ENCODE measurements at places on chromosomes 6 and 20.
A peak's percentile ranks its signal among the peaks of the same experiment; 100 is the strongest.

DNA sequence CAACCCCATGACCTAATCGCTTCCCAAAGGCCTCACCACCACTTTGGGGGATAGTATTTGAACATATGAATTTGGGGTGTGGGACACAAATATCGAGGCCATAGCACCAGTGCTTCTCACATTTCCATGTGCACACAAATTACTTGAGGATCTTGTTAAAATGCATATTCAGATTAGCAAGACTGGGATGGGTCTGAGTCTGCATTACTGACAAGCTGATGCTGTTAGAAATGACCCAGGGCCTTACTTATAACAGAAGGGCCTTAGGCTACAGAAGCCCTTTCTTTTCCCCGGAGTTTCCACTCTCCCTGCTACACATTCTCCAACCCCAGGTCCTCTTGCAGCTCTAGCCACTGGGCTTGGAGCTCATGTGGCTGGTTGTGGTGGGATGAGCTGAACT lies 141.5 kb upstream of the LRFN2 start:
- DNase-seq: no peak

DNA sequence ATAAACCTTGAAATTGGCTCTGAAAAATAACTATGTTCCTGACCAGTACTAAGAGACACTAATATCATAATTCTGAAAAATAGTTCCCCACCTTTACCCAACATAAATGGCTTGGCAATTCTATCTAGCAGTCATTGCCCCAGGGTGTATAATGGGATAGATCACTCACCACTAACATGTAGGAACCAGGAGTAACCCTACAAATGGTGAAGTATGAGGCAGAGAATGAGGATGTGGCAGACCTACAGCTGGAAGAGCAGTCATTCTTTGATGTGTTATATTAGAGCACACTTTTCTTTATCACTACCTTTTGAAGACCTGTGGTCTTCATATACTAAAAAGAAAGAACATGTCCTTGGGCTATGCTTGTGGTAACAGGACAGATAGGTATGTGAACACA lies 136.5 kb upstream of the SYNDIG1 start:
- no peak for DNase-seq

DNA sequence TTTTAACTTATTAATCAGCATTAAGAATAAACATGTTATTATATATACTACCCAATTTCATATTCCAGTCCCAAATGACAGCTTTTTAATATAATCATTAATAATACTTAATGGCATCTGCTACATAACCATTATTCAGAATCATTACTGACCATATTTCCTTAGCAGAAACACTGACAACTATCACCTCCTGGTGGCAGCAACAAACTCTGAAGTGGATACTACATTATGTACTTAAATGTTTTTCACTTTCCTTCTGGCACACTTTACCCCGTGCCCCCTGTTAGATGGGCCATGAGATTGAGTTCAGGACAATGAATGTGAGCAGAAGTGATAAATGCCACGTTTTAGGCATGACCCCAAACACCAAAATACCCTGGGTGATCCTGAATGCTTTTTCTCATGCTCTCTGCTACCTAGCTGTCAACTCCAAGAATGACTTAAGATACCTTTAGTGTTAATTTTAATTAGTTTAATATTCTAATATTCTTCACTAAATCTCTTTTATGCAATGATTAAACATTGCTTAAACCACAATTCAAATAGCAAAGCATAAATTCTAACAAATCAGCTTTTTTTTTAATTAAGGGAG lies 77.1 kb downstream of the LMBRD1 start:
- no peak for DNase-seq

DNA sequence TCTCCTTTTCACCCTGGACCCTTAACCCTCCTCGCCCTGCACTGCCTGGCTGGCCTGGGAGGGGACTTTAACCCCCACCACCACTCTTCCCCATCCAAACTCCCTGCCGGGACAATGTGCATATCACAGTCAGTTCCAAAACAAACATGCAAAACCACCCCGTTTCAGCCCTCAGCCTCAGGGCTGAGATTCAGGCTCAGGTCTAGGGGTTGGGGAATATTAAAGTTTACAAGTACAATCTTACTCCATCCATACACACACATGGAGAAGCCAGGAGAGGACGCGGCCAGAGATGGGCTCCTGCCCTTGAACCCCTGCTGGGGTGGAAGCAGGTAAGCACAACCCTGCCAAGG lies 534 bp downstream of the KIAA1755 start:
- DNase-seq: no peak

DNA sequence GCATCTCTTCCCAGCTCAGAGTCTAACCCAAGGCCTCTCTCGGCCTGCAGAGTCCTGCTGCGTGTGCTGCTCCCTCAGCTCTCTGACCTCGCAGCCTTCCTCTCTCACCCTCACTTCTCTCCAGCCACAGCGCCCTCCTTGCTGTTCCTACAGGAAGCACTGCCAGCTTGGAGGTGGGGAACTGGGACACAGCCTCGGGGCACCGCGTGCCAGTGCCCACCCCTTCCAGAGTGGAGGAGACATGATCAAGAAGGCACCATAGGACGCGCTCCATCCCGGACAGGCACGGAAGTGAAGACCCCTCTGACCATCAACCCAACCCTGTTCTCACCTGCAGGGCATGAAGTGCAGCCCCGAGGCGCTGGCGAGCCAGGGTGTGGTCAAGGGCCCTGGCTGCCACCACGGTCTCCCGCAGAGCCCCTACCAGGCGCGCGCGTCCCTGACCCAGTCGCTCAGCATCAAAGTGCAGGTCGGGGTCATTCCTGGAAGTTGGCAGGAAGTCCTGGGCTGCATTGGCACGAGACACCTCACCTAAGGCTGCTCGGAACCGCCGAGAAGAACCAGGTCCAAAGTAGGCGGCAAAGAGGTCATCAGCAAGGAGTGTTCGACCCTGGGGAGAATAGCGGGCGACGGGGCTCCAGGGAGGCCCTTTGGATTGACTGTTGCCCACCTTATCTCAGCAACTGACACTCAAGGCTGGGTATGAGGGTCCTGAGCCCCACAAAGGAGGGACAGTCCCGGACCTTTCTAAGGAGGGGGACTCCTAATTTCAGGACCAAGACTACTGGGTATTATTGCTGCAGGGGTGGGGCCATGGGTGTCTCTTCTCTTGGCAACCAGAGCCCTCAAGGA lies 1.3 kb downstream of the VWA7 start:
- DNase-seq: no peak

GRCh38 chr6:45681860-45682511 lies 304.3 kb upstream of the SUPT3H start:
- no peak for DNase-seq

GRCh38 chr6:127347178-127347577 lies 3.8 kb upstream of the ECHDC1 start:
- DNase-seq: no peak

DNA sequence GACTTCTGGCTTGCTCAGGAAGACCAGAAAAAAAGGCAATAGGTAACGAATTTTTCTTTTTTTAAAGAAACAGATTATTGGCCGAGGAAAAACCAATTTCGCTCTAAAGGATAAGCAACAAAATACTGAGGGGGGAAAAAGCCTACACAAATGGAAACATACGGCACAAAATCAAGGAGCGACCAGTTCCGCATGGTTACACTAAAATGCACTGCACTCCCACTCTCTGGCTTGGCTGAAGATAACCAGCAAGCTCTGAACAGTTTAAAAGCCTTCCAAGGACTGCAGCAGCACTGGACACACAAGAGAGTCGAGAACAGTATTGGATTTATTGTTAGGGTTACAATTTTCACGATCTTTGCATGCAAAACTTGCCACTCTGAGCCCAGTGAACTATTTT lies 881 bp upstream of the MAP7 start:
- DNase-seq: peak; percentile 48

DNA sequence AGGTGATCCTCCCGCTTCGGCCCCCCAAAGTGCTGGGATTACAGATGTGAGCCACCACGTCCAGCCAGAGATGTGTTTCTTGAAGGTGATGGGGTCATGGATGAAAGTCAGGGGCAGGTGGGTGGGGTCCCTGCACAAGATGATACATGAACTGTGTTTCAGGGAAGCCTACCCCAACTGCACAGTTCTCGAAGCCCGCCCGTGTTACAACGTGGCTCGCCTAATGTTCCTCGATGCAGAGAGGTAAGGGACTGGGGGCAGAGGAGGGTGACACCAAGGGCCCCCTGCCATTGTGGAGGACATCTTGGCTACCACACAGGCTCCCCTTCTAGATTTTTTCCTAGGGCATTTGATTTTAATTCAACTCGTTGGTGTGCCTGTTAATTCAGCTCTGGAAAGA lies 11.9 kb upstream of the CAPN11 start:
- no peak for DNase-seq

GRCh38 chr6:82068721-82069120 lies 178.8 kb downstream of the IBTK start:
- DNase-seq: no peak

GRCh38 chr6:125550892-125551291 lies 198.5 kb upstream of the HEY2 start:
- DNase-seq: no peak

GRCh38 chr6:117547688-117548621 lies 54.4 kb downstream of the GOPC start:
- DNase-seq: peak; percentile 89

GRCh38 chr6:164195278-164195941 lies 780.9 kb downstream of the QKI start:
- no peak for DNase-seq

DNA sequence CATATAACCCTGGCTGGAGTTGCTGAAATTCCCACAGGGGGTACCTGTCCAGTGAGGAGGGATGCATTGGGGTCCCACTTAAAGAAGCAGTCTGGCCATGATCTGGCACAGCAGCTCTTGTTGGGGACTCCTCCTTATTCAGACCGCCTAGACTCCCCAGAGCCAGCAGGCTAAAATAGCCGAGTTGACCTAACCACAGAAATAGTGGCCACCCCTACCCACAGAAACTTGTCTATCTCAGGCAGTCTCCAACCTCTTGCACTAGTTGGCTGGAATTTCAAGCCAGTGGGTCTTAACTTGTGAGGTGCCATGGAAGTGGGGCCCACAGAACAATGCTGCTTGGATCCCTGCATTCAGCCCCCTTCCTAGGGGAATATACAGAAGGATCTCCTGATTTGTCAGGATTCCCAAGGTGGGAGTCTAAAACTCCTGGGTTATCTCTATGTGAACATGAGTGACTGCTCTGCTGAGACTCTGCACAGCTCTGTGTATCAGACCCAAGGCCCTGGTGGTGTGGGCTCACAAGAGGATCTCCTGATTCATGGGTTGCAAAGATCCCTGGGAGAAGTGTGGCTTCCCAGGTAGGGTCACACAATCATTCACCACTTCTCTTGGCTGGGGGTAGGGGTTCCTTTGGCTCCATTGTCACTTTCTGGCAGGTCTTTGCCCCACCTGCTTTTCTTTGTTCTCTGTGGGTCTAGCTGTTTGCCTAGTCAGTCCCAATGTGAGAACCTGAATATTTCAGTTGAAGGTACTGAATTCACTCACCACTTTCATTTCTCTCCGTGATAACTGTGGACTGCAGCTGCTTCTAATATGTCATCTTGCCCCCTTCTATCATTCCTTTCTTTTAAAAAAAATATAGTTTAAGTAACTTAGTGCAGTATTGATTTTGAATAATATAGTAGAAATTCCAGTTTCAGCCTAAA lies 65.5 kb upstream of the CLVS2 start:
- DNase-seq: no peak

GRCh38 chr20:53042521-53042920 lies 70.4 kb downstream of the TSHZ2 start:
- no peak for DNase-seq

GRCh38 chr6:145375502-145375901 lies 359.8 kb downstream of the EPM2A start:
- DNase-seq: no peak

GRCh38 chr6:108587258-108588059 lies 26.7 kb downstream of the FOXO3 start:
- DNase-seq: no peak

GRCh38 chr6:43774776-43775534 lies 4.9 kb downstream of the VEGFA start:
- DNase-seq: peak; percentile 73

- no peak for DNase-seq
Measured at GRCh38 chr6:131600716-131601115, 27.3 kb downstream of the MED23 start.

- DNase-seq: no peak
Measured at GRCh38 chr6:15268137-15268908, 22.5 kb downstream of the JARID2 start.

DNA sequence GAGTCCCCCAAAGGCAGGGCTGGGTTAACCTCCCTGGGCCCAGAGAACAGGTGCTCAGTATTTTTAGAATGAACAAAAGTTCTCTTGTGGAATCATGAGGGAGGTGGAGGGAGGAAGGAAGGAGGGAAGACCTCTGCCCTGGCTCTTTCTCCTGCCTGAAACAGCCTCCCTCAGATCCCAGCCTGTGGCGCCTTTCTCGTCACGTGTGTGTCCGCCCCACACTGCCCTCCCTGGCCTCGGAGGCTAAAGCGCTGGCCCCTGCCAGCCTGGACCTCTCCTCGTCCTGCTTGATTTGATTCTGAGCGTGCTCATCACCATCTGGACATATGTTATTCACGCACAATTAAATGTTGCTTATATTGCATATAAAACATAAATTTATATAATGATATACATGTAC lies 40.9 kb downstream of the PHACTR3 start:
- DNase-seq: no peak

GRCh38 chr20:53950031-53950430 lies 120.4 kb downstream of the BCAS1 start:
- DNase-seq: no peak

DNA sequence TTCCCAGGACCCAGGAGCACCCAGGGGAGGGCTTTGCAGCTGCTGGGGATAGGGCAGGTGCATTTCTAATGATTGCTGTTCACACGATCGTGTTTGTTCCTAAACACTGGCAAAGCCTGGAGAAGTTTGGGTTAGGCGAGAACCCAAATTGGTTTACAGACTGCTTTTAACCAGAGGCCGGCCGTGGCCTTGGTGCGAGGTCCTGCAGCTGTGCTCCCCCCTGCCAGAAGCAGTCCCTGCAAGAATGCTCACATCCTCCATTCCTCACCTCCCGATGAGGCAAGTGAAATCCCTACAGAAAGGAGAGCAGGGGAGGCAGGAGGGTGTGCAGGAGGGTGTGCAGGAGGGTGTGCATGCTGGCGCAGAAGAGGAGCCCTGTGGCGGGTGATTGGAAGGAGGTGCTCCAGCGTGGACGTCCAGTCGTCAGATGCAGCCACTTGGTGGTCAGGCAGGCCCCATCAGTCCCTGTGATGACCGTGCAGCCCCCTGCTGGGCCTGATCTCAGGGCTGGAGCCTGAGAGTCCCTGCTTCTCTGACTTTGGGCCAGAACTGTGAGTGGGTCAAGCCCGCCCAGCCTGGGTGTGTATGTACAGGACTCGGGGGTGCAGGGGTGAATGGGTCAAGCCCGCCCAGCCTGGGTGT lies 55.7 kb upstream of the FRMD1 start:
- DNase-seq: no peak

- DNase-seq: peak; percentile 92
Measured at GRCh38 chr6:26205161-26205624, 118.0 kb downstream of the HFE start.

DNA sequence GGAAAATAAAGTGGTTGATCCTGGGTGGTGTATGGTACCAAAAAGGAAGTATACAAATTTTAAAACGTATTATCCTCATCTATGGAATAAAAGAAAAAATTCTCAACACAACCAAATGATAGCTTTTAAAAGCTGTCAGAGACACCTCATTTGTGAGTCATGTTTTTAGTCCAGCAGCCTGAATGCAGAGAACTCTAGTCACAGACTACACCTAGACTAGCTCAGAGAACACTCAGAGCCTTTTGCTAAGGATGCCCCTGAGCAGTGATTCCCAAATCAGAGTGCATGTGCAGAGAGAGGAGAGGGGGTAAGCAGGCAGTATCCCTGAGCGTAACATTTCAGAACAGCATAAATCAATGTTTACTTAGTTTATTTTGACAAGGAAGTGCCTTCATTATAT lies 809.3 kb downstream of the HACE1 start:
- no peak for DNase-seq
